ENCODE measurements at places on chromosomes 4 and X.

- DNase-seq: no peak
Measured at GRCh38 chr4:186592966-186593586, 37.7 kb upstream of the MTNR1A start.

GRCh38 chrX:68292471-68292870 lies 140.8 kb downstream of the OPHN1 start:
- no peak for DNase-seq

- DNase-seq: no peak
Measured at GRCh38 chr4:138756519-138756918, 259.1 kb upstream of the NOCT start.

DNA sequence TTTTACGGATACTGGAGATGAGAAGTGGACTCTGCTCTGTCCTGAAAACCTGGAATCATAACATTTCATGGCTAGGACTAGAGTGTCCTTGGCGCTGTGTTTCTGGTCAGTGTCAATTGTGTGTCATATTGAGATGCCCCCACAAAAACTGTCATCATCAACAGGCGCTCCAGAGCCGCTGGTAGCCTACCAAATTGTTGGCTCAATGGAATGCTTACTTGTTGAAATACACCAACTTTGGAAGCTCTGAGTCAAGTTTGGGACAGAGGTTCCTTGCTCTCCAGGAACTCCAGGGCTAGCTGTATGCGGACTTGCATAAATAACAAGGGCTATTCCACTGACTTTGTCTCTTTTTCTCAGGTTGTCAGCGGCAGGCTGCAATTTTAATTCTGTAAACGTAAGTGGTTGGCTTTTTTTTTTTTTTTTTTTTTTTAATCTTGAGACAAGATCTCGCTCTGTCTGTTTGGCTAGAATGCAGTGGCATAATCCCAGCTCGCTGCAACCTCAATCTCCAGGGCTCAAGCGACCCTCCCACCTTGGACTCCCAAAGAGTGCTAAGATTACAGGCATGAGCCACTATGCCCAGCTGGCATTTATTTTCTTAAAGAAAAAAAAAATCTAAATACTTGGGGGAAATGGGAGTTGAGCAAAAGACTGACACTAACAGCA lies 871 bp upstream of the HPGD start:
- DNase-seq: no peak

GRCh38 chr4:184453365-184454160 lies 20.8 kb downstream of the IRF2 start:
- DNase-seq: no peak

GRCh38 chrX:150465326-150465725 lies 102.2 kb downstream of the MAMLD1 start:
- no peak for DNase-seq

- no peak for DNase-seq
Measured at GRCh38 chr4:24865401-24865800, 47.4 kb downstream of the CCDC149 start.

DNA sequence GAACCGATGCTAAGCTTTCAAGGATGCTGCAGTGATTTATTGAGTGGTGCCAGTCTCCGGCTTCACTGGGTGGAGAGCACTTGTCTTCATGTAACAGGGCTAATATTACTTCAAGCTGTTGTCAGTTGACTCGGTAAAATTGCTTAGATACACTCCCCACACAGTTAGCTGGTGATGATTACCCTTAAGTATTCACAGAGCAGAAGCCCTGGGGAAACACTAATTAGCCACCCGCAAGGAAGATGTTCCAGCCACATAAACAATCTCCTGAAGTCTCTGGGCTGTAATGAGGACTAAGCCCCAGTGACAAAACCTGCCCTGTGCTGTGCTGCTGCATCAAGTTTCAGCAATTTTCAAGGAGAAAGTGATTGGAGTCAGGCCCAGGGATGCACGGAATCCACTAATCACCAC lies 37.3 kb upstream of the GK2 start:
- no peak for DNase-seq

GRCh38 chr4:70734971-70735370 lies 13.2 kb downstream of the RUFY3 start:
- DNase-seq: no peak

GRCh38 chr4:166315721-166316467 lies 442.9 kb downstream of the TLL1 start:
- no peak for DNase-seq

DNA sequence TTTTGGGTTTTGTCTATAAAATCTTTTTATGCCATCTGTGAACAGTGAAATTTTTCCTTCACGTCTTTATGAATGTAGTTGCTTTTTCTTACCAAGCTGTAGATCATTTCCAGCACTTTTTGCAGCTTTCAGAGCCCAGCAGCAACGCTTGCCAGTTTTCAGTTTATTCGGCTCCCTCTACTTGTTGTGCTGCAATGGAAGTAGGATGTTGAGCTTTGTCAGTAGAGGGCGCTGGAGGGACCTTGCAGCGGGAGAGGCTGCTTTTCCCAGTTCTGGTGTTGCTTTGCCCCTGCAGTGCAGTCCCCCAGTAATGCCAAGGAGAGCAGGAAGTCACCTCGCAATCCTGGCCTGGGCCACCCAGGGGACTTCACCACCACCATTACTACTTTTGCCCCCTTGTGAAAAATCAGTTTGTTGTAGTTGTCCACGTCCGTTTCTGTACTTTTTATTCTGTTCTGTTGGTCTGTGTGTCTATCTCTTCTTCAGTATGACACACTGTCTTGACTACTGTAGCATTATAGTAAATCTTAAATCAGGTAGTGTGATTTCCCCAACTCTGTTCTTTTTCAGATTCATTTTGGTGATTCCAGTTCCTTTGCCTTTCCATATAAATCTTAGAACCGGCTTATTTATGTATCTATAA lies 21.8 kb downstream of the CMC4 start:
- DNase-seq: no peak

- no peak for DNase-seq
Measured at GRCh38 chrX:108735679-108736508, 469 bp downstream of the IRS4 start.

GRCh38 chr4:141339966-141340365 lies 119.3 kb downstream of the ZNF330 start:
- no peak for DNase-seq

GRCh38 chr4:31041385-31041784 lies 321.2 kb downstream of the PCDH7 start:
- no peak for DNase-seq

Measured in D721Med (cell line).